ENCODE measurements at places on chromosomes 7 and 10.

DNA sequence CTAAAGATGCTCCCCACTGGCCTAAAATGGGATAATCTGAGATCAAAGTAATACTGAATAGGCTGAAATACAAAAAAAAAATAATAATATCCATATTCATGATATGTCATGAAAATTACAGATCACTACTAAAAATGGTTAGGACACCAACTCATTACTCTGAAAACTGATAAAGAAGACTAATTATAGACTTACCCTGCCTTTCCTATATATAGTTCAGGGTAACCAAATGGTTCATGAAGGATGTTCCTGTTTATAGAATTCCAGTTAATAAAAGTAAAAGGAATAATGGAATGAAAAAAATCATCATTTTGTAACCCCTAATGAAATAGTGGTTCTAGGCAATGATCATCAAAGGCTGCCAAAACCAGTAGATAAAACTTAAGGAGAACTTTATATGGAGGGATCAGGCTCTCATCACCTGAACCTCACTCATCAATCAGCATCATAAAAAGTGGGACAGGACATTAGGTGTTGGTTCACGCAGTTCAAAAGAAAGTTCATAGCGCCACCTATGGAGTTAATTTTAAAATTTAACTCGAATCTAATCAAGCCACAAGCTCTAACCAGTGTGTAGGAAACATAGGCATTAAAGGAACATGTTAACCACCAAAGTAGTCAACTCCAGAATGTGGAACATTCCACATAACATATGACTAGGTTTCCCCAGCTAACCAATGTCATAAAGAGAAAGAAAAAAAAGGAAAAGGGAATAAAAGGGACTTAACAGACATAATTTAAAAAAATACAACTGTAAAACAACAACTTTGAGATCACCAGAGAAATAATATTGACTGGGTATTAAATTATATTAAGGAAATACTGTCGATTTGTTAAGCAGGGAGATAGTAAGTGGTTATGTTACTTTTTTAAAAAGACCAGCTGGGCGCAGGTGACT, 35.7 kb downstream of the P4HA1 start:
- peak; percentile 73 for ATAC-seq

GRCh38 chr10:5461914-5462840, 37.2 kb downstream of the CALML5 start:
- no peak for ATAC-seq

DNA sequence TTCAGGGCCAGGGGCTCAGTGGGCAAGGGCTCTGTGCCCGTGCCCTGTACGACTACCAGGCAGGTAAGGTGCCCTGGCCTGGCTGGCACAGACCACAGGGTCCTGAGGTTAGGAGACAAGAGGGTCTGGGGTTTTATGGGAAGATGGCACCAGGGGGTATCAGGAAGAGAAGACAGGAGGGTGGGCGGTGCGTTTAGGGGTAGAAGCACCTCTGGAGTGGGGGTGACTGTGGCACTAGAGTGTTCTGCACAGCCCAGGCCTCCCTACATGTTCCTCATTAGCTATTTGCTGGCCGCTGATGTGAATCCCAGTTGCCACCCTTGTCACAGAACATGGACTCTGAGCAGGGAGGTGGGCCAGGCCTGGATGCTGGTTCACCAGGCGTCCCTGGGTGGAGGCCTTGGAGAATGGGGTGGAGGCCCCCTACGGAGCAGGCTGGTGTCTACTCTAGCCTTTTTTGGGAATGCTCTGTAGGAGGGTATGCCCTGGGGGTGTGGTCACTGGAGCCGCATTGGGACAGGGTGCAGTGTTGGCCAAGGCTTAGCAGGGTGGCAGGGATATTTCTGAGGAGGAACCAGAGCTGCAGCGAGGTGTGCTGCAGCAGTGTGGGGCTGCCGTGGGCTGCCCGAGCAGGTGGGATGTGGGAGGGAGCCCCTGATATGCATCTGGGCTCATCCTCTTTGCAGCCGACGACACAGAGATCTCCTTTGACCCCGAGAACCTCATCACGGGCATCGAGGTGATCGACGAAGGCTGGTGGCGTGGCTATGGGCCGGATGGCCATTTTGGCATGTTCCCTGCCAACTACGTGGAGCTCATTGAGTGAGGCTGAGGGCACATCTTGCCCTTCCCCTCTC, 5.0 kb downstream of the PGAM2 start:
- no peak for ATAC-seq

- no peak for ATAC-seq
Observed at GRCh38 chr7:144454256-144455039, 51.0 kb upstream of the NOBOX start.

- no peak for ATAC-seq
Observed at GRCh38 chr7:64183827-64184372, 23.1 kb upstream of the ZNF735 start.

DNA sequence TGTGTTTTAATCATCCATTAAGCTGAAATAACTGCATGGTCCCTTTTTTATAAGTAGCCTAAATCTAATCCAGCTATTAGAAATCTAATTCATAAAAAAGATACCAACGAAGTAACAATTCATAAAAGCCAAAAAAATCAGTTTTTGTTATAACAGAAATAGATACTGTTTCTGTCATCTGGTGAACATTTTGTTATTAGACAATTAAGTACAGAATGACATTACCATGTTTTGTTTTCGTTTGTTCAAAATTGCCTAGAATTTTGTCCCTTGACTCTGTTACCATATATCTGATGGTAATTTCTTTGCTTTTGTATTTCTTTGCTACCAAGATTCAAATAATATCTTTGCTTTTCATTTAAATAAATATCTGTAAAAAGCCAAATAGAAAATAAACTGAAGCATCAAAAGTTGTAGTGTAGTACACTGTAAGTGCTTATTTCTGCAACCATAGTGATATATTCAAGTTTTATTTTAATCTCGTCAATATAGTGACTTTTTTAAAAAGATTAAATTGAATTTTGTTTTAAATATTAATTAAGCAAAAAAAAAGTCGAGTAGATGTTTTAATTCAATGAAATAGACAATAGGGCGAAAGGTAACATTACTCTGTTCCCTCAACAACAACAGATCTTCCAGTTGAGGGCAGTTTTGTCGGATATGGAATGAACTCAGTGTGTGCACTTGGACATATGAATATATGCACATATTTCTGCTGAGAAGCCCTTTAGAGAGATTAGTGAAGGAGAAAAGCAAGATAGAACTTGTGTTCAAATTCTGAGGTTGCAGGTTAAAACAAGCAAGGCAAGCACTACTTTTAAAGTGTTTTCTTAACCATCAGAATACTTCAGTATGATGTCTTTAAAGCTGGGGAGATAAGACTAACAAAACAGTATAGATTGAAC, 7.9 kb upstream of the IGF2BP3 start:
- no peak for ATAC-seq

DNA sequence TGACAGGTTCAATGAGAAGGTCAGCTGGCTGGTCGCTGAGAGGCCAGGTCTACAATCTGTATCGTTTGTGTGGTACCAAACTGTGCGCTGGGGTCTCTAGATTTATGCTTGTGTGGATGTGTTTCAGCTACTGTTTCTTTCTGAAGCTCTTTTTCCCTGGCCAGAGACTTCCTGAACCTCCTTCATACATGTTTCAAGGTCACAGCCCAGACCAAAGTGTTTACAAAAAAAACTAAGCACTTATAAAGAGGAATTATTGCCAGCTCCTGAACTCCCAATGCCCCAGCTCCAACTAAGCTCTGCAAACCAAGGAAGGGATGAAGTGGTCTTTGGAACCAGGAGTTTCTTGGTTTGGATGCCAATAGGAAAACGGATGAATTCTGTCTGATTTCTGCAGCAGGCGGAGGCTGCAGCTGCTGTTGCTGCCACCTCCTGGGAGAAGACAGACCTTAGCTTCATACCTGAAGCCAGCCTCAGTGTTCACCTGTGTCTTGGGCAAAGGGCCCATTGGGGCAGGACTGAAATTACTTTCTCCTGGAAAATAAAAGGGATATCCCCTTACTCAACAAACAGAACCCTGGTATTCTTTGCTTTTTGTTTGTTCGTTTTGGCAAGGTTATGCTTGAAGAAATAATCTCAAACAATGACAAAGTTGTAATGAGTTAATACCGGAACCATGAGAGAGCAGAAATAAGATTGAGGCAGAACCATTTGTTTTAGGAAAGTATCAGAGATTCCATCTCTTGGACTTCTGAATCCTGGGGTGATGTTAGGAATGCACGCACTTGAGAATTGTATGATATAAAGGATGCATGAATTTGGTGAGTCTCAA, 24.6 kb upstream of the MKLN1 start:
- no peak for ATAC-seq

GRCh38 chr7:30464231-30464671, 14.3 kb downstream of the NOD1 start:
- no peak for ATAC-seq

DNA sequence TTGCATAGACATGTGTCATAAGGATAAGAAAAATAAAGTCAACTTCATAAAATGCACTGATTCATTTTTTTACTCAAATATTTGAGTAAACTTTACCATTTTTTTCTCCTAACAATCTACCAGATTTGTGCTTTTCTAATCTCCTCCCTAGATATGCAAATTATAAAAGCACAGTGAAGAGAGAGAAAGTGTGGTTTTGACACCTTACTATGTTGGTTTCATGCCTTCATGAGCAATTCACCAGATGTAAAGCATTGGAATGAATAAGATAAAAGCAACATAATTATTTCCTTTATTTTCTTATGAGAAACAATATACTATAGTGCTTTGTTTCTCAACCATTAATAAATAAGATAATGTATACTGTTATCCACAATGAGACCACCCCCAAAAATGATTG, 432.5 kb upstream of the PCDH15 start:
- no peak for ATAC-seq

- peak; percentile 63 for ATAC-seq
Observed at GRCh38 chr7:130982160-130982638, 248.2 kb upstream of the KLF14 start.

- ATAC-seq: no peak
Observed at GRCh38 chr10:6279540-6280267, 77.0 kb downstream of the PFKFB3 start.

- no peak for ATAC-seq
Observed at GRCh38 chr10:80537736-80538480, at the start of gene SH2D4B. Gene SH2D4B (plus strand): TSS chr10:80537902. CDS start chr10:80538332, 430 bp downstream.

DNA sequence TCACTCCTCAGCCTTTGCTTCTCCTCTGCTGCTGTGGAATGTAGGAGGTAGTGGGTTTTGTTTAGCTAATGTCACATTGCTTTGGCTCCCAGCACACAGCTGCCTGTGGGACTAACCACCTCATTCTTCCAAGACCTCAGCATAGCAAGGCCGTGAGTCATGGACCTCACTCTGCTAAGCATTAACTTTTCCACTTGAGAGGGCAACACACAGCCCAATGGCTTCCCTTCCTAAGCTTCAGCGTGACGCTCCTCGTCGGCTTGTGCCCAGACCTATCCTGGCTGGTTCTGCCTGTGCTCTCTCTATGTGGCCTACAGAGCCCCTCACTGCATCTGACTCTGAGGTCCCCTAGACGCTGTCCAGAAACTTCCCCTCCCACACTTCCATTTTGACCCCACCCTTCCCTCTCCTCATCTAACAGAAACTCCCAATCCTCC, 23.3 kb downstream of the MYOF start:
- peak; percentile 68 for ATAC-seq

DNA sequence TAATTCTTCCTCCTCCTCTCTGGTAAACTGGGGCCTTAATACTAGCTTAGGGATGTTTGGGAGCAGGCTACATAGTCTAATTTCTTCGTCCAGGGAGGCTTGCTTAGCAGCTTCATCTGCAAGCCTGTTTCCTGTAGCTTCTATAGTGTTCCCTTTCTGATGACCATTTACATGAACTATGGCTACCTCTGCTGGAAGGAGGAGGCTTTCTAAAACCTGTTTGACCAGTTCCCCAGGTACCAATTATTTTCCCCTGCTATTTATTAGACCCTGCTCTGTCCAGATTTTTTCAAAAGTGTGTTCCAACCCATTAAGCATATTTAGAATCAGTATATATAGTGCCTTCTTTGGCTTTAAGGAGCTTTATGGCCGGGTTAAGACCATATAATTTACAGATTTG, 38.8 kb upstream of the DNAH11 start:
- ATAC-seq: no peak

GRCh38 chr10:44279426-44280126, 105.3 kb downstream of the CXCL12 start:
- ATAC-seq: no peak

GRCh38 chr7:34928052-34928451, 109.2 kb downstream of the DPY19L1 start:
- peak; percentile 64 for ATAC-seq

GRCh38 chr10:30241422-30242110, 107.5 kb downstream of the MTPAP start:
- no peak for ATAC-seq

DNA sequence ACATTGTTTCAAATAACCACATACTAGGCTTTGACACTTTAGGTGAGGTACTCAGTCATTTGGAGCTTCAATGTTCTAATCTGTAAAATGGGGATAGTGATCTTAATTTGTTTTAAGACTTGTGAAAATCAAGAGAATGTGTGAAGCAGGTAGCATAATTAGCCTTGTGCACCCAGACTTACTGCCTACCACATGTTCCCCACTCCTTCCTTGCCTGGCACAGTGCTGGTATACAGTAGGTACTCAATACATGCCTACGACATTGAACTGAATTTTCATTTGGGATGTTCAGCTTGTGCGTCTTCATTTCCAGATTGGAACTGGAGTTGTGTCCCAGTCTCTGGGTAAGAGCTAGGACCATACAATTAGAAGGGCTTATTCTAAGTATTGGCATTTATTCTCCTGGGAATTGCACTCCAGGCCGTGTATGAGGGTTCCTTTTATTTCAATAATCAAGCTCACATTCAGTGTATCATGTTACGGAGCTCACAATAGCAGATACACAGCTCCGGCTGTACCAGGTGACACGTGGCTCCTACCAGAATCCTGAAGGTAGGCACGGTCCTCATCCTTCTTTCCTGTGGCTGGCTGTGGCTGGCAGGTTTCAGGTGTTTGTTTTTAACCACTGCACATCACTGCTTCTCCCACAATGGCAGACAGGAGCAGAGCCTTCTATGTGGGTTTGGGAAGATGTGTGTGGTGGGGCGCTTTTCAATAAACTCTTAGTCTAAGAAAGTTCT, 109.4 kb upstream of the PDCD4 start:
- no peak for ATAC-seq

GRCh38 chr7:43511769-43512515, 71.0 kb upstream of the STK17A start:
- peak; percentile 63 for ATAC-seq

GRCh38 chr7:18165166-18165565, 137.5 kb upstream of the PRPS1L1 start:
- no peak for ATAC-seq

DNA sequence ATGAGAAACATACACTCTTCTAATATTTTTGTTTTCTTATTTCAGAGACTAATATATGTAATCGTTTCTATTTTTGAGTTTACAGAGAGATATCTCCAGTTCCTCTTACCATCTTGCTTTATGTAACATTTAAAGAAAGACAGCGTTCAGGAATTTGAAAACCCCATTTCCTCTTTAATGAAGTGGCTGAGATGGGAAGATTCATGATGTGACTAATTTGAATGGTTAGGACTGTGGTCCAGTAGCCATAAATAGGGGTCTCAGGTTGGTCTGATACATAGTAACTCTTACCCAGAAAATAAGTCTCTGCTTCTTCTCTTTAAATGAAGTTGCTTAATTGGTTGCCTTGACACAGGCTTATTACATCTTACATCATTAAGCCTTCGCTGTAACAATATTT, 6.9 kb downstream of the KMT2E start:
- ATAC-seq: no peak

GRCh38 chr7:116786791-116787443, 75.5 kb upstream of the CAPZA2 start:
- peak; percentile 94 for ATAC-seq
